Progenitor cell of endocrine pancreas (in vitro differentiated cells): ENCODE measurements at places on chromosomes 6 and 20.
A peak's percentile ranks its signal among the peaks of the same experiment; 100 is the strongest.

- DNase-seq: no peak
Observed at GRCh38 chr6:5869261-5869660, 137.5 kb downstream of the NRN1 start.

DNA sequence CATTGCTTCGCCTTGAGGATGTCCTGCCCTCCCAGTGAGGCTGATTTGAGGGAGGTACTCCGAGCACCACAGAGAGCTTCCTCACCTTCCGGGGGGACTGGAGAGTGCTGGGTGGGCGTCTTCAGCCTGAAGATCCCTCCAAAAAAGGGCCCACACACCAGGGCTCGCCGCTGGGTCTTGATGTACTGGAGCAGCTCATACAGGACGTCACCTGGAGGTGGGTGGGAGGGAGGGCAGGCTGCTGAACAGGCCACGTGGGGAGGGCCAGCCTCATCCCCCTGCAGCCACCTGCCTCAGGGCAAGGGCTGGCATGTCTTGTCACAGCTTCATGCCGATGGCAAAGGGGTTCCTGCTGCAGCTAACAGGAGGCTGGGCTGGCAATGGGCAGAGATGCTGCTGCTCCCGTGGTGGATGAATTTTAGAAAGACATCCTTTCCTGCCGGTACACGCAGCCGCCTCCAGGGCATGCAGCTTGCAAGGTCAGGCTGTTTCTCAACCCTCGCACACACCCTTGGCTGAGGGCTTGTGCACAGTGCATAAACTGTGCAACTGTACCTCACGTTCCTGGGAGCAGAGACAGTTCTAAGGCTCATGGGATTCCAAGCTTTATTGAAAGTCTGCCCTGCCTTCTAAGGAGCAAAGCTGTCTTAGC lies 14.0 kb downstream of the ETV7 start:
- DNase-seq: no peak

GRCh38 chr6:140045116-140045515 lies 670.7 kb upstream of the CITED2 start:
- DNase-seq: no peak

- DNase-seq: no peak
Observed at GRCh38 chr20:23114018-23114417, 27.9 kb upstream of the CD93 start.

GRCh38 chr20:53899351-53900167 lies 170.8 kb downstream of the BCAS1 start:
- no peak for DNase-seq

DNA sequence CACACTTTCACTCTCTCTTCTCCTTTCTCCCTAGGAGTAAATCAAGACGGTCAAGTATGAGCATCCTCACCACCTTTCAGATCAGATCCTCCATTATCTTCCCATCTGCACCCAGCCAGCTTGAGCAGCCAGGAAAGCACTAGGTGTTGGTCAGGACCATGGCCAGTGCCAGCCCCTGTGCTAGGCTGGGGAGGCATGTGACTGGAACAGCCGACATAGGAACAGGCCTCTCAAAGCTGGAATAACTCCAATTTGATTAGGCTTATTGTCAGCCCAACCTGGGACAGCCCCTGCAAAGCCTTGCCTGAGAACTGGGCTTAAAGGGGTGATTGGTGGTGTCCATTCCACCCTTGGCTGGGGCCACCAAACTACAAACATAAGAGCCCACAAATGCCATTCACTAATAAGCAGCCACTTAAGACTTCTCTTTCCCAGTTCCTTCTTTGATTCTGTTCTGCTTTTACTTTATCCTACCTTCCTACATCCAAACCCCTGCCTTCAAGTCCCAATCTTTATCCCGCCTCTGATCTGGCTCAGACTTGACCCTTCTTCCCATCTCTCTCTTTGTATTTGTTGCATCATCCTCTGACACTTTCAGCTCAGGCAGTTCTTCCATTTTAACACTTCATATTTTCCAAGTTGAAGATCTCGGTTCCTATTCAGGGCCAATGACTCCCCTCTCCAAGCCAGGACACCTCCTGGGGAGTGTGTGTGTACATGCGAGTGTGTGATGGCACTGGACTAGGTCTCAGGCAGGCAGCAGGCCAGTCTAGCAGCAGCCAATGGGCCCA lies 4.5 kb upstream of the TREM2 start:
- DNase-seq: peak; percentile 39

DNA sequence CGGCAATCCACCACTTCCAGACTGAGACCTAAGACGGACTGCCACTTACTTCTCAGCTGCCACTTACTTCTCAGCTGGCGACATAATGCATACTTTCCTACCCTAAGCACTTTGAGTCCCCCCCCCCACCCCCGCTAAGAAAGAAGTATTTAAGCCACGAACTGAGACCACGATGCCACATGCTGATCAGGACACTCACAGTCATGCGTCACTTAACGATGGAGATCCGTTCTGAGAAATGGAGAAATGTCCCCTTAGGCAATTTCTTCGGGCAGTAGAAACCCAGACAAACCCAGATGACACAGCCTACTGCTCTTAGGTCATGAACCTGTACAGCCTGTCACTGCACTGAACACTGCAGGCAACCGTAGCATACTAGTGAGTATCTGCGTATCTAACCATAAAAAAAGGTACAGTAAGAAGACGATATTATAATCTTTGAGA lies 690 bp downstream of the IFNGR1 start:
- DNase-seq: no peak

DNA sequence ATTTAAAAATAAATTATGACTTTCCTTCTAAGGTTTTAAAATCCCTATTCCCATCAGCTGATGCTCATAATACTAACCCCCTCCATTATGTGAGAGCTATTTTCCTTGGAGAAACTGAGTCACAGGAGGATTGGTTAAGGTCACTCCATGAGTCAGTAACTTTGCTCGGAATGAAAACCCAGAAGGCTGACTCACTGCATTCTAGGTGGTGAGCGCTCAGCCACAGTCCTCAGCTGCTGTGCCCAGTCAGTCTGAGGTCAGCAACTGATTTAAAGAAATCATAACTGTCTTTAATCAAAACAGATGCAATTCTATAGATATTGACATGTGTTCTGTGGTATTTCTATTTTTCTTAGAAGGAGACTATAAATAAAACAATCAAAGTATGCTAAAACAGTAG lies 359.2 kb downstream of the GJA1 start:
- DNase-seq: no peak

DNA sequence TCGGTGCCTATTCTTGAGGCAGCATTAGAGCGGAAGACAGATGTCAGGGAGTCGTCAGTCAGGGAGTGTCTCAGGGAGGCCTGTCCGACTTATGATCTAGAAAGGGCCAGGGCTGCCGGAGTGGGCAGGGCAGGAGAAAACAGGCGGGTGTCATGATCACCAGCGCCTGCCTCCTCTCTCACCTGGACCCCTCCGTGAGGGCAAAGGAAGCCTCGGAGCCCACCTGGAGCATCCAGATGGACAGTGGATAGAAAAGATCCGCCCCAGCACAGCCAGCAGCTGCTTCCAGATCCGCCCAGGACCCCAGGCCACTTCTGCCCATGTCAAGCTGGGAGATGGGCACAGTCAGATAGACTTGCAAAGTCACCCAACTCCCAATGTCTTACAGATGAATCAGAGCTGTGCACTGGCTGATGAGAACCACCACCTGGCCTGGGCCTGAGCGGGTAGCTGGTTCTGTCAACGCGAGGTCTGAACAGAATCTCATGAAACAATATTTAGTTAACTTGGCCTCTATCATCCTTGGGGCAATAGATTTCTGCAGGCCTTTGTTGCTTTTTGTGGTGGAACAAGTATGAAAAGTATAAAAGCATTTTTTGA lies 22.2 kb downstream of the PSMG4 start:
- no peak for DNase-seq

DNA sequence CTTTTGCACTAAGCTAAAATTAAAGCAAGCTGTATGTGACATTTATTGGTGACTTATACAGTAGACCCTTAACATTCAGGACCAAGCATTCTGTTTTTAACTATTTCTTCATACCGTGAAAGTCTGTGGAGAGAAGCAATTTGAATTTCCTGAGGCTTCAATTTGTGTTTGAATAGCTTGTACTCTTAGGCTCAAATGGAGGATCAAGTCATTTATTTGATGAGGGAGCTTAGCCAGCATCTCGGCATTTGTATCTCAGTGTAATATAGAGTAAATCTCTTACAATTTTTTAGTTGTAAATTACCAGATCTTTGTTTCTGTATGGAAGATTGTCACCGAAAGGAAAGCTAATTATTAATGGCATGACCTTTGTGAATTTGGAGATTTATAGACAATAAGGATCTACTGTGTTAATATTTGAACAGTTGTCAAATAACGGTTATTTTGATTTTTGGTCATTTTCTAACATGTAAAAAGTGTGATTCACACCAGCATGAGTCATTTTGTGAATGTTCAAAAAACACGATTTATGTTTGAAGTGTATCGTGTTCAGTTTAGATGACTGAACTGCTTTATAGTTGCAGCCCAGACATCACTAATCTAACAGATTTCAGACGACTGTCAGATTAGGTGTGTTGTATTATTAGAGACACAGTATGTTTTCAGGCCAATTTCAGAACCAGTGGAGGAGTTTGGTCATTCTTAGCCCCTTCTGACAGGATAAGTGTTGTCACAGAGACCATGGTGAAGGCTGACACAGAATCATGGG lies 332.9 kb downstream of the CDKAL1 start:
- DNase-seq: no peak

- DNase-seq: no peak
Observed at GRCh38 chr6:42864602-42865001, 14.8 kb upstream of the RPL7L1 start.

- no peak for DNase-seq
Observed at GRCh38 chr6:40678941-40679340, 91.8 kb upstream of the LRFN2 start.

- no peak for DNase-seq
Observed at GRCh38 chr6:142014515-142014914, 118.2 kb upstream of the GJE1 start.

DNA sequence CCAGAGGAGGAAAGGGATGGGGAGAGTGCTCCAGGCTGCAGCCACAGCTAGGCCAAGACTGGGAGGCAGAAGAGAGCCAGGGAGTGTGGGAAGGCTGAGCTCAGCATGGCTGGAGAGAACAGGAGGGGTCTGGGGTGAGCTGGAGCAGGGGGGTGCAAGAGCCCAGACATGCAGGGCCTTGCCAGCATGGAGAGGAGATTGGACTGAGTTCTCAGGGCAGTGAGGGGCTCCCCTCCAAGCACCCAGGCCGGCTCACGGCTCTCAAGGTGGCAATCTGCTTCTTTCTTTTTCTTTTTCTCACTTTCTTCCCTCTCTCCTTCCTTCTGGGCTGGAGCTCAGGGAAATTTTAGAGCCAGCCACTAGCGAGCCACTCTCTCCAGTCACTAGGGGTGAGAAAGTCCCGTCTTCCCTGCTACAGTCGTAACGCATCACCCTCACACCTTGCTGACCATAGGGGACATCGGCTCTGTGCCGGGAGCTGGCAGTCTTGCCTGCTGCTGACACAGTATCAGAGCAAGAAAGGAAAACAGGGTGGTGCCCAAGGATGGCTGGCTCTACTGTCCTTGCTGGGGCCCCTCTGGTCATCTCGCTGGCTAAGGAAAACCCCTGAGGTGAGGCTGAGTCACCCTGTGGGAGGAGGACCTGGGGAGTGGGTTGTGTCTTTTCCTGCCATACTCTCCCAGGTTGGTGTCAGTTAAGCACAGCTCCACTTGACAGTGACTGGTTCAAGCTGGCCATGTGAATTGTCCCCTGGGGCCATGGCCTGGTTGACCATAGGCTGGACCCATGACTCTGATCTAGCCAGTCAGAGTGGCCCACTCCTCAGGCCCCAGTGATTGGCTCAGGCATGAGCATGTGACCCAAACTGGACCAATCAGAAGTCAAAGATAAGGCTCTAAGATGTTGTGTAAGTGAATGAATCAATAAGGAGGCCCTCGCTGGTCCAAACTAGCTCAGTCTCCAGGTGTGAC lies 135.1 kb upstream of the PMEPA1 start:
- DNase-seq: peak; percentile 3

DNA sequence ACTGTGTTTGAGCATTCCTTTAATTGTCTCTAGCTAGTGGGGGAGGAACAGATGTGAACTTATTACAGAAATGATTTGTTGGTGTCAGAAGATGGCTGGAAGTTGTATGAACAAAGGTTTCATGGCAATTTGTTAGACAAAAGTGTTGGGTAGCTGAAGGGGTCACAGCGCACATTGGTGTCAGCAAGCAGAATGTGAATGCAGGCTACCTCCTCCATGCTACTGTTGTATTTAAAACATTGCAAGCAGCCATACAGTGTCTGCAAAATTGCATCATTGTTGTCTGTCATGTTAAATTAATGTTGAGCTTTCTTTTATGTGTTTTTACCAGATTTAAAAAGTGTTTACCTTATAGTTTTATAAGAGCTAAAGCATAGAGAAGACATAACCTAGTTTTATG lies 6.2 kb downstream of the LRRC1 start:
- no peak for DNase-seq

DNA sequence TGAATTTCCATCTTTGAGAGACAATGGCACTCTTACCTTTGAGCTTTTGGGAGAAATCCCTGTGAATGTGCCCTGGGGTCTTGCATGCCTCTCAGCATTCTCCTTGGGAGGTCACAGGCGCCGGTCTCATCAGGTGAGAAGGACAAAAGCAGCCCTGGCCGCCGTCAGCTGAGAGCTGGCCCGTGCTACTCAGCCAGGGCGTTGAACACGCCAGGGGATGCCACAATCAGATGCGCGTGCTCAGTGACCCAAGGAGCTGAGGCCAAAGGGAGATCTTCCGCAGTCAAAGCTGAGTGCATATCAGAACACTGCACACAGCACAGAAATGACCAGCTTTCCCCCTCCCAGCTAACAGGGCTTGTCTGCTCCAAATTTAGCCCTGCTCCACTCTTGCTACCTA lies 253.6 kb upstream of the NOX3 start:
- no peak for DNase-seq

- no peak for DNase-seq
Observed at GRCh38 chr6:157789861-157790260, 33.2 kb upstream of the SNX9 start.

GRCh38 chr6:41706876-41707564 lies 28.4 kb downstream of the TFEB start:
- DNase-seq: no peak

GRCh38 chr6:87706187-87706966 lies 4.3 kb upstream of the AKIRIN2 start:
- no peak for DNase-seq

- DNase-seq: no peak
Observed at GRCh38 chr20:47382746-47383415, 26.4 kb upstream of the ZMYND8 start.

GRCh38 chr6:18101873-18102272 lies 20.6 kb downstream of the NHLRC1 start:
- DNase-seq: no peak

DNA sequence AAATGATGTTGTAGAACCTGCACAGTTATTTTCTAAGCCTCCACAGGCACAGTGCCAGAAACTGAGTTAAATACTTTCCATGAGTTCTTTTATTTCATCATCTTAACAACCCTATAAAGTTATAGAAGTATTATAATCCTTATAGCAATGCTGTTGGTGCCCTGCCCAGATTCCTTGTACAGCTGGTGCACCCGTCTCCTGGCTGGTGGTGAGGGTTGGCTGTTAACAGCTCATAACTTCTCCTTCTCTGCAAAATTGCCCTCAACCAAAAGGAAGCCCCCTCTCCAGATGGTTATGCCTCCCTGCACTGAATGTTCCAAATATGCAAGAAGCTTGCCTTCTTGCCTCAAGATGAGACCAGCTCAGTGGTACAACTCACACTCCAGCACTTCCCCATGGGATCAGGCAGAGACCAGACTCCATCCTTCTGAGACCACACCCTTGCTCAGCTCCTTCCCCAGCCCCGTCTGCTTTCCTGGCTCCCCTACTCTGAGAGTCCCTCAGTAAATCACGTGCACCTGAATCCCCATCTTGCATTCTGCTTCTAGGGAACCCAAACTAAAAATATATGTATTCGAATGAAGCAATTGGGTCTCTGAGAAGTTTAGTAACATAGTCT lies 304.4 kb upstream of the PLCB4 start:
- DNase-seq: no peak

- DNase-seq: no peak
Observed at GRCh38 chr6:110708295-110708950, 106.8 kb downstream of the CDK19 start.
